ENCODE measurements at places on chromosomes 13 and 19.
A peak's percentile ranks its signal among the peaks of the same experiment; 100 is the strongest.

DNA sequence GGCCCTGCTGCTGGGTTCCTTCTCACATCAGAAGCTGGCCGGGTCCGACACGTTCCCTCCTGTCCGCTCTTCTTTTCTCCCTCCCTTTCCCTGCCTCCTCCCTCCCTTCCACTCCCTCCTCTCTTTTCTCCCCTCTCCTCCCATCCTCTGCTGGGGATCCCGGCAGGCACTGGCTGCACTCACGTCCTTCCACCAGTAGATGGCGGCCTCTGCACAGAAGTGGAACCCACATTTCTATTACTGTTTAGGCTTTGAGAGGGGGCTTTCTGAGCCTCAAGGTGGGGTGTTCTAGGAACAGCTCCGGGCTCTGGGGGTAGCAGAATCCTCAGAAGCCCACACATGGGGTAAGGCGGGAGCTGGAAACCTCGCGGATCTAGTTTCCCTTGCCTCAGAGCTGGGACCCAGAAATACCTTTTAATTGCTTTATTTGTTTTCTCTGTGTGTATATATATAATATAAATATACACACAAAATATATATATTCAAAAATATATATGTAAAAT lies 294.2 kb downstream of the ZNF536 start:
- DNase-seq: peak; percentile 25

- no peak for DNase-seq
Measured at GRCh38 chr13:80118099-80118498, 222.8 kb downstream of the SPRY2 start.

DNA sequence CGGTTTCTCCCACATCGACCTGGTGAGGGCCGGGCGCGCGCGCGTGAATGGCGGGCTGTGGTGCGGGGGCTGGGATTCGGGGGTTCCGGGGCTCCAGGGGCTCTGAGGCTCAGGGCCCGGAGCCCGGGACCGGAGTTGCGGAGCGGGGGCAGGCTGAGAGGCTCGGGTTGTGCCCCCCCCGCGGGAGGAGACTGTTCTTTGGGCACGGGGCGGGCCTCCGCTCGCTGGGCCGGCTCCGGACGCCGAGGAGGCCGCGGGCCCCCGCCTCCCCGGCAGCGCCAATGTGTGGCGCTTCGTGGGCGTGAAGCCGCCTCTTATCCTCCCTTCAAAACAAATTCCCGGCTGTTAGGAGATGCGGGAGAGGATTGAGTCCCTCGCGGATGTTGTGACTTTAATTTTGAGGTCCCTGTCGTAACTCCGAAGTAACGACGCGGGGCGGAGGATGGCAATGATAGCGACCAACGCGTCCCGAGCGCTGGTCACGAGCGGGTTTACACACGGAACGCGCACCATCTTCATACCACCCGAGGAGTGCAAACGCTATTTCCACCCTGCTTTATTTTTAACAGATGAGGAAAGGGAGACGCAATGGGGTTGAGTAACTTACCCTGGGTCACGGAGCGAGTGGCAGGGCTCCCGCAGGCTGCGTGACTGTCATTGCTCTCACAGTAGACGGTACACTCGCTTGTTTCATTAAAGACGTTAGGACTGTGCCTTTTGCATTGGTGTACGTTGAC lies 536 bp downstream of the UBA2 start:
- peak; percentile 17 for DNase-seq

GRCh38 chr19:57771417-57771816 lies 1.9 kb downstream of the ZNF586 start:
- DNase-seq: no peak

GRCh38 chr19:18742838-18743783 lies 48.0 kb downstream of the COMP start:
- DNase-seq: no peak

DNA sequence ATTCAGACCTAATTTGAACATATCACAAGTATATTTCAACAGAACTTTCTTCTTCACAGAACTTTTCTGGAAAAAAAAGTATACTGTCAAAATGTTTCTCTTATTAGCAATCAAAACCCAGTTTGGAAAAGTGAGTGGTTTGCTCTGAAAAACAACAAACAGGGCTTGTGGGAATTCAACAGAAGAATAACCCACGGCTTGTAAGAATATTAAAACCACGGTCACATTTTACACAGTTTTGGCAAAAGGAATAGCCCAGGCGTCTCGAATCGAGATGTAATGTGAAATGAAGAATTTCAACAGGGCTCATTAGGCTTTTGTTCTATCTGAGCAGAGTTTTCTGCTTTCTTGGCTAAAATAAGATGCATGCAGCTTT lies 70.7 kb downstream of the COL4A2 start:
- DNase-seq: no peak

DNA sequence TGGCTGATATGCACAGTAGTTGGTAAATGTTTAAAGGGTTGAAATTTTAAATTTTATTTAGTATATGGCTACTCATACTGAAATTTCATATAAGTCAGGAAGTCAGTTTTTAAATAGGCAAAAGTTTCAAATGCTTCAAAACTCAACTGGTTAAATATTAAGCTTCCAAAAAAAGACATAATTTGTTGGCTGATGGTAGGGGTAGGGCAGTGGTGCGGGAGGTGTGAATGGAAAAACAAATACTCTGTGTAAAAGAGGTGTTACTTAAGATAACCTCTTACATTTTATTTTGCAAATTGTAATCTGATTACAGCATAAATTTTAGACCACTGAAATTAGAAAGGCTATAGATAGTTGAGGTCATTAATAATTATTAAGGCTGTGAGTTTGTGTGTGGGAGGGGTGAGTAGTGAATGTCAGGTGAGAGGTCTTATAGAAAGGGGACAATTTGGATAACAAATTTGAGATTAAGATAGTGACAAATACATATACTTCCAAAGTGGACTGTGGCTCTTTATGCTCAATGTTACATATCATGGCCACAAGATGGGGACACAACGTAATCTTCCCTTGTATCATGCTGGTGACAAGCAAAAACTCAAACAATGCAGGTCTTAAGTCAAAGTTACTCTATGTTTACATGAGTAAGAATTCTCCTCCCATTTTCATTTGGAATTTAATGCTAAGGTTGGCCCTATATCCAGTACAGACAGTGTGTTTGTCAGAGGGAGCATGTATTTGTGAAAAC lies 36.6 kb upstream of the OXGR1 start:
- DNase-seq: no peak

GRCh38 chr19:52943884-52944643 lies 18.6 kb downstream of the ZNF816 start:
- DNase-seq: no peak

- DNase-seq: no peak
Measured at GRCh38 chr19:1884291-1884718, 991 bp downstream of the ABHD17A start.

GRCh38 chr19:49421039-49421877 lies 2.0 kb downstream of the PTH2 start:
- DNase-seq: no peak

DNA sequence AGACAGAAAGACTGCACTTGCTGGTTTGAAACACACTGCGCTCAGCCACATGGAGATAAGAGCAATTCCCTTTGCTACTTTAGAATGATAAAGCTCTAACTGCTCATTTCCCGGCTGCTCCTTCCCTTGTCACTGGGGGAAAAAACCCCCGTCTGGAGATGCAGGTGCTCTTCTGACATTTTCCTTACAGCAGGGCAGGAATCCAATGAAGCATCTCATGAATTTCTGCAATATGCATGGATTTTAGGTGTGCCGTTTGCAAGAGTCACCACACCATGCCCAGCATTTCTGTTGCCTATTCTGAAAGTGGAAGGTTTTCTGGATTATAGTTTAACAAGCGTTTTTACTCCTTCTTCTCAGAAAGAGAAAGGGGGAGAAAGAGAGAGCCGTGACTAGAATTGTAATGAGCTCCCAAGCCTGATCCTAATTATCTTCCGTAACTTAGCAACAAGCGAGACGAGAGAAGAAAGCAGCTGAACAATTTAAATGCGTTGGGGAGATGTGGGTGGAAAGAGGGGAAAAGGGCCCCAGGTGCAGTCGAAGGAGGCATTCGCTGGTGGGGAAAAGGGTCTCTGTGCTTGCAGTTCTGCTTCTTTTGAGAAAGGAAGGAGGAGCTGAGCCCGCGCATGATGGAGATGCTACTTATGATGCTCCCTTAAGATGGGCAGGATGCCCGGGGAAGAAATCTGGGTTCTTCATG lies 76.6 kb upstream of the SPATA13 start:
- no peak for DNase-seq

GRCh38 chr19:46240693-46241092 lies 11.2 kb downstream of the IGFL1 start:
- DNase-seq: no peak

- DNase-seq: no peak
Measured at GRCh38 chr19:7292352-7292949, 1.8 kb downstream of the INSR start.

DNA sequence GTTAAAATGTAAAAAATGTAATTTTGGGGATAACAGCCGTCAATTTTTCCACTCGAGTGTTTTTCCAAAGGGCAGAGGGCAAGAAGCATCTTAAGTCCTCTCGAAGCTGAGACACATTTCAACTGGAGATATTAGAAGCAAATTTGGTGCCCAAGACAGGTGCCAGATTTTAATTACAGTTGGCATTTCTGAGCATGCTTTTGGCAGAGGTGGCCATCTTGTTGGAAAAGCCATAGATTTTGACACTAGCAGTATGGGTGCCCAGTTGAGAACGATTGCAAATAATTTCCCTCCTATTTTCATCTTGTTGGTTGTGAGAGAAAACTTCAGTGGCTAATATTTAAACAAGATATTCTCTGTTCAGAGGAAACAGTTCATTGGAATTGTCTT lies 146.3 kb downstream of the TM9SF2 start:
- DNase-seq: no peak

DNA sequence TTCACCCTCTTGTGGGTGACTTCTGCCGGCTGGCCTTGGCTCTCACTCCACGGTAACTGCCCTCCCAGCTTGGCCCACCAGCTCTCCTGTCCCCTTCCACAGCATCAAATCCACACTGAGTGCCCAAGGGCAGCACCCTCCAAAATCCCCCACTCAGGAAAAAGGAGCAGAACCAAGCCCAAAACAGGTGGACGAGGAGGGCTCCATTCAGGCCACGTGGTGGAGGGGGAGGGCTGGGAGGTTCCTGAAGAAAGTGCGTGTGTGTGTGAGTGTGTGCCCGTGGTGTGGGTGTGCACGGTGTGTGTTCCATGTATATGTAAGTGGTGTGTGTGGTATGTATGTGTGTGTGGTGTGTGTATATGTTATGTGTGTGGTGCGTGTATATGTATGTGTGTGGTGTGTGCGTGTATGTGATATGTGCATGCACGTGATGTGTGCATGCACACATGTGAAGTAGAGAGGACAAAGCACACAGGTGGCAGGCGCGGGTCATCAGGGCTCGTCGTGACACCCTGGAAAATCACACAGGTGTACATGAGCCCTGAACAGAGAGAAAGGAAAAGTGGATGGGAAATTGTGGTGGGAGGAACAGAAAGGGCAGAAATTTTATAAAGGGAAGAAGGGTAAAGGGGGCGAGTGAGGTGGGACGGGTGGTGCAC lies 76.9 kb downstream of the COL4A1 start:
- DNase-seq: no peak

- DNase-seq: no peak
Measured at GRCh38 chr13:106599875-106600797, 32.2 kb upstream of the ARGLU1 start.

DNA sequence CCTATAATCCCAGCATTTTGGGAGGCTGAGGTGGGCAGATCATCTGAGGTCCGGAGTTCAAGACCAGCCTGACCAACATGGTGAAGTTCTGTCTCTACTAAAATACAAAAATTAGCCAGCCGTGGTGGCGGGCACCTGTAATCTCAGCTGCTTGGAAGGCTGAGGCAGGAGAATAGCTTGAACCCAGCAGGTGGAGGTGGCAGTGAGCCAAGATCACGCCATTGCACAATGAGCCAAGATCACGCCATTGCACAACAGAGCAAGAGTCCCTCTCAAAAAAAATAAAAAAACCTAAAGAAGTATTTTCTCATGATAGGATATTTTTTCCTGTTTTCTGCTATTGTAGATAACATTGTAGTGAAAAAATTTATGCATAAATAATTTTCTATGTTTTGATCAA lies 13.3 kb downstream of the IFT88 start:
- no peak for DNase-seq

DNA sequence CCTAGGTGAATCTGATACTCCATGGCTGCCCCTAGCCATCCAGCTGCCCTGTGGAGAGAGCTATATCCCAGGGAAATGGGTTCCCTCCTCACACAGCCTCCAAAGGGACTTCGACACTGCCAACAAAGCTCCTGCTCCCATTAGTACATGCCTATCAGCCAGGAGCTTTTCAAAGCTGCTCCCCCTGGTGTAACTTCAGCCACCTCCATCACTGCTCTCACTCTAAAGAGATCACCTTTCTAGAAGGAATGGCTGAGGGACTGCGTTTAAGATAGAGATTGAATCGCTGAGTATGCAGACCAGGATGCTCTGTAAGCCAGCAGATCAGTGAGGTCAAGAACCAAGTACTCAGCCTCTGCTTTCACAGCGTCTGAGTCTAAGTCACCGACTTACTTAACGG lies 213.7 kb downstream of the NALCN start:
- no peak for DNase-seq

- DNase-seq: no peak
Measured at GRCh38 chr19:7355151-7355820, 6.5 kb downstream of the ARHGEF18 start.

DNA sequence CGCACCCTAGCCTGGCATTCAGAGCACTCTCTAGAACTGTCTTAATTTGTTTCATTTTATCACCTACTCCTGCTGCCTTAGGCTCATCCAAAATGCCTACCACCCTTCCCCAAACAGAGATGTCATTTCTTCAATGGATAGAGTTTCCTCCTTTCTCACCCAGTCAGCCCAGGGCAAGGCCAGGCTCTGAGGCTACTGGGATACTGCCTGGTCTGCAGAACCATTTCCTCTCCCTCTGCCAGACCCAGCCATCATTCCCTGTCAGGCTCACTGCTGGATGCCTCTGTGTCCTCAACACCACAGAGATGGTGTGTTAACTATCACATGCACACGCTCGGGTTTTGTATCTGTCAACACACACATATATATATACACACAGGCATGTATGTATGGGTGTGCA lies 47.2 kb downstream of the C13orf42 start:
- no peak for DNase-seq
